ENCODE measurements at places on chromosomes 2 and 18.

DNA sequence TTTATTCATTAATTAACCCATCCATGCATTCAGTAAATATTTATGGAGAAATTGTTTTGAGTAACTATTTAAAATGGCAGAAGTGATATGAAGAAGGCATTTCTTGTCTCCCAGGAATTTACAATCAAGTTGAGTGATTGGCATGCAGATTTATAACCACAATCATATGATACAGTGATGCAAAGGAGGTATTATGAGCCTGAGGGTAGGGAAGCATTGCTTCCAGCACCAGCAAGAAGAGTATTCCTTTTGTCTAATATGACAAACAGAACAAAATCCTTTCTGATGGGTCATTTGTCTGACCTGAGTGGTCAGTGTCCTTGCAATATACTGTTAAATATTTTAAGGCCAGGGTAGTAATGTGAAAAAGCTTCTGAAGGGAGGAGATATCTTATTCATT lies 244.2 kb upstream of the RGPD4 start:
- no peak for DNase-seq

DNA sequence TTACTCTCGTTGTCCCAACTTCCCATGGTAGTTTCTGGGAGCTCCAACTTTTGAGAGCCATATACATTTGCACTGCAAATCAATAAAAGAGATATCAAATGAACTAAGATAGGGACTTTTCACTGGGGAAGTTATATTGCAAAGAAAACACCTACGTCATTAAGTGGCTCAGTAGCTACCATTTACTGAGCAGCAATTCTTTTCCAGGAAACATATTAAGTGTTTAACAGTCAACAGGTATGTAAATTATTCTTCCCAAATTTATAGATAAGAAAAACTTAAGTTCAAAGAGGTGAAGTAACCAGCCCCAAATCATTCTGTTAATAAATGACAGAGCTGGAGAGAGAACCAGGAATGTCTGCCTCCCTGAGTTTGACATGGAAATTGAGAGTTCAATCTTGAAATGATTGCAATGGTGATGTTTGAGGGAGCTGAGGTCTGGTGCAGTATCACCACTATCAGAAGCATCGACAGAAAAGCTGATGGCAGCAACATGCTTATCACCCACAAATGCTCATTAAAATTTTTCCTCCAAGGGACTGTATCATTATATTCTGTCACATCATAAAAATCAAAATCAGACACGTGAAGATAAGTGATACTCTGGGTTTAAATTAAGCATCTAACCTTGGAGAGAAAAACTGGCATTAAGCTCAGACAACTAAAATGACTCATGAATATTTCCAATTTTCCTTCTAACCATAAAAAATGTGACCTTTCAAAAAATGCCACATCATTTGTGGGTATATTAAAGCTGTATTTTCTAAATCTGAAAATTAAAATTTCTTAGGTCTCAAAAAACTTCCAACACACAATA lies 43.4 kb downstream of the GAREM1 start:
- DNase-seq, result no peak

- no peak for DNase-seq
Measured at GRCh38 chr2:1594373-1595171, 149.7 kb downstream of the PXDN start.

DNA sequence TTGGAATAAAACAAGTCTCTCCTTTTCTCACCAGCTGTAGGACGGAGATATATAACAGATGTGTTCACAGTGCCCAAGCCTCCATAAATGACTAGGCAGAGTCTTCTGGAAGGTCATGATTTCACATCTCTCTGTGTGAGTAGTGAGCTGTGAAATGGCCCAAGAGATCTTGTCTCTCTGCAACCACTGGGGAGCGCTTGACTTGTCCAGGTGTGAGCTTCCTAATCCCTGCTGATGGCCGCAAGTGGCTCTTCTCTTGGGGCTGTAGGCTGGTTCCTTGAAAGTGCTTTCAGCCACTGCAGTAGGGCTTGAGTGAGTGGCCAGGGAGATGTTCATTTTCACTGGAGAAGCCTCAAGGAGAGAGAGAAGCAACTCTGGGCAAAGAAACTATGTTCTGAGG lies 38.1 kb upstream of the OTOS start:
- no peak for DNase-seq

DNA sequence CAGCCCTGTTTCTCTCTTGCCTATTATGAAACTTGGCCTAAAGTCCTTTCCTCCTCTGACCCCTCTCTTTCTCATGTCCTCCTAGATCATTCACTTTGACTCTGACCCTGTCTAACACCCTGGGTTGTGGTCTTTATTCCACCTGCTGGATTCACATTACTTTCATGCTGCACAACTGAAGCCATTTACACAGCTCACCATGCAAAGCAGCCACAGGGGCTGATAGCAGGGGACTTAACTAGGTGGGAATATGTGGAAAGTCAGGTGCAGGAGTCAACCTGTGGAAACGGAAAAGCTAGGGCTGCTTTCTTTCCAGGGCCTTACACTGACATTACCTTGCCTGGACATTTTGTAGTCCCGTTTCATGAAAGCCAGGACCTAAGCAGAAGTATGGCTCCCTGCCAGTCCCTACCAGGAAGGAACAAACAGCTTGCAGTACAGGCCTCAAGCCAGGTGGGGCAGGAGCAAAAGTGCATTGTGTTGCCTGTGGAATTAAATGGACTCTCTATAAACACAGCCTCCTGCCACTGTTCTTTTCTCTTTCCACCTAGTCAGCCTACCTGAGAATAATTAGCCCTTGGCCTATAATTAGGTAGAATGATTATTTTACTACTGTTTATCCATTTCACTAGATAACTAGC lies 11.8 kb downstream of the MAPRE3 start:
- peak; percentile 76 for DNase-seq

GRCh38 chr2:172207911-172208310 lies 105.2 kb upstream of the DLX2 start:
- DNase-seq, result no peak

GRCh38 chr2:203400805-203401585 lies 72.8 kb downstream of the ABI2 start:
- DNase-seq, result no peak

Measured in MCF 10A (cell line).